ENCODE measurements at places on chromosomes 16 and 17.
A peak's percentile ranks its signal among the peaks of the same experiment; 100 is the strongest.

DNA sequence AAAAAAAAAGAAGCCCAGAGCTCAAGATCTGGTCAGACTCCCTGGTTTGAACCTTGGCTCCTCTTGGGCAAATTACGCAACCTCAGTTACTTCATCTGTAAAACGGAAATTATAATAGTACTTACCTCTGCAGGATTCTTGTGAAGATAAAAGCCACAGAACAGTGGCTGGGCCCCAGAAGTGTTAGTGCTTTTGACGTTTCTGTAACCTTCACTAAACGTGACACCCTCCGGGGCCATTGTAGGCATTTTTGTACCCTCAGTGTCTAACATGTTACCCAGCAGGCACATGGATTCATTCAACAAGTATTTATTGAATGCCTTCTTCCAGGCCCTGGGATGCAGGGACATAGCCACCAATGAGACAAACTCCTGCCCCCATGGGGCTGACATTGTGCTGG lies 58.0 kb downstream of the PITPNC1 start:
- no peak for DNase-seq

DNA sequence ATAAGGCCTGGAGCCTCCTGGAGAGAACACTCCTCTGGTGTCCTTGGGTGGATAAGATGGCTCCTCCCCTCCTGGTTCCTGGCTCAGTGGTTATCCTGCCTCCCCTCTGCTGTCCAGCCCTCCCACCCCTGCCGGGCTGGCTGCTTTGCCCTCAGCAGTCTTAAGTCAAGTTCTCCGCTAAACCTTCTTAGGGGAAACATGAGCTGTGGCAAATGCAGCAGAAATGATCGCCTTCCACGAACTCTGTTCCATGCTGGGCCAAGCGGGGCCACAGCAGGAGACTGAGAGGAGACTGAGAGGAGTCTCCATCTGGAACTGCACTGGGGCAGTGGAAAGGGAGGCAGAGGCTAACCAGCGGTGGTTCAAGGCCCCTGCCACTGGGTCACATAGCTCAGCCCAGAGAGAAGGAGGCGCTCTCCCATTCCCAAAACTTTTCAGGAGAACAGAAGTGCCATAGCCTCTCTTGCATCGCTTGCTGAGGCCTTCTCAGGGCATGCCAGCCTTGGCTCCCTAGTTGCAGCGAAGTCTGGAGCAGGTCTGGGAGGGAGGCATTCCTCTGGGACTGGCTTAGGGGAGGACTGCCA lies 26.9 kb downstream of the TNS4 start:
- DNase-seq = no peak

GRCh38 chr17:67575325-67575724 lies 142.4 kb upstream of the NOL11 start:
- DNase-seq = no peak

GRCh38 chr16:69176033-69176800 lies 10.7 kb upstream of the SNTB2 start:
- no peak for DNase-seq

- no peak for DNase-seq
These were observed 13.4 kb upstream of the CD300A start for GRCh38 chr17:74452841-74453661.

DNA sequence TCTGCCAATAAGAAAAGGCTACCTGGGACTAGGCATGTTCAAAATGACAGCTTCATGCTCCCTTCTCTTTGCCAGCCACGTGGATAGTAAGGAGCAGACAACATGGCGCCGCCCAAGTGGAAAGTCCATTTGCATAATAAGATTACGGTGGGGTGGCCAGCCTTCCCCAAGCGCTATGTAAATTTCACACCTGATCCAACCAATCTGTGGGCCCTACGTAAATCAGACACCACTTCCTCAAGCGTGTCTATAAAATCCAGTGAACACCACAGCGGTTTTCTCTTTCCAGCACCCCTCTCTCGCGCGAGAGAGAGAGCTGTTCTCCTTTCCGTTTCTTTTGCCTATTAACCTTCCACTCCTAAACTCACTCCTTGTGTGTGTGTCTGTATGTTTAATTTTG lies 140.3 kb upstream of the ERCC4 start:
- no peak for DNase-seq

DNA sequence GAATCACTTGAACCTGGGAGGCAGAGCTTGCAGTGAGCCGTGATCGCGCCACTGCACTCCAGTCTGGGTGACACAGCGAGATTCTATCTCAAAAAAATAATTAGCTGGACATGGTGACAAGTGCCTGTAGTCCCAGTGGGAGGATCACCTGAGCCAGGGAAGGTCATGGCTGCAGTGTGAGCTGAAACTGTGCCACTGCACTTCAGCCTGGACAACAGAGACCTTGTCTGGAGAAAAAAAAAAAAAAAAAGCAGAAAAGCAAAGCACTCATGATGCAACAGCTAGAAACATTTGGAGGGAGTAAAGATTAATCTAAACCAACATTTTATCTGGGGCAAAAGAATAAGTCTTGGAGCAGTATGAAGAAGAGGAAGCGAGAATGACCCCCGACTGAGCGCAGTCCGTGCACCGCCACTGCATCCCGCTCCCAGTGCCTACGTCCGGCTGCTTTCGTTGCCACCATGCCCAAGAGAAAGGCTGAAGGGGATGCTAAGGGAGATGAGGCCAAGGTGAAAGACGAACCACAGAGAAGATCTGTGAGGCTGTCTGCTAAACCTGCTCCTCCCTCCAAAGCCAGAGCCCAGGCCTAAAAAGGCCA lies 8.2 kb downstream of the PRPSAP1 start:
- DNase-seq = no peak

- DNase-seq = no peak
These were observed 96.3 kb upstream of the RCVRN start for GRCh38 chr17:10001306-10001873.

GRCh38 chr16:85888405-85889331 lies 10.3 kb upstream of the IRF8 start:
- peak; percentile 59 for DNase-seq

DNA sequence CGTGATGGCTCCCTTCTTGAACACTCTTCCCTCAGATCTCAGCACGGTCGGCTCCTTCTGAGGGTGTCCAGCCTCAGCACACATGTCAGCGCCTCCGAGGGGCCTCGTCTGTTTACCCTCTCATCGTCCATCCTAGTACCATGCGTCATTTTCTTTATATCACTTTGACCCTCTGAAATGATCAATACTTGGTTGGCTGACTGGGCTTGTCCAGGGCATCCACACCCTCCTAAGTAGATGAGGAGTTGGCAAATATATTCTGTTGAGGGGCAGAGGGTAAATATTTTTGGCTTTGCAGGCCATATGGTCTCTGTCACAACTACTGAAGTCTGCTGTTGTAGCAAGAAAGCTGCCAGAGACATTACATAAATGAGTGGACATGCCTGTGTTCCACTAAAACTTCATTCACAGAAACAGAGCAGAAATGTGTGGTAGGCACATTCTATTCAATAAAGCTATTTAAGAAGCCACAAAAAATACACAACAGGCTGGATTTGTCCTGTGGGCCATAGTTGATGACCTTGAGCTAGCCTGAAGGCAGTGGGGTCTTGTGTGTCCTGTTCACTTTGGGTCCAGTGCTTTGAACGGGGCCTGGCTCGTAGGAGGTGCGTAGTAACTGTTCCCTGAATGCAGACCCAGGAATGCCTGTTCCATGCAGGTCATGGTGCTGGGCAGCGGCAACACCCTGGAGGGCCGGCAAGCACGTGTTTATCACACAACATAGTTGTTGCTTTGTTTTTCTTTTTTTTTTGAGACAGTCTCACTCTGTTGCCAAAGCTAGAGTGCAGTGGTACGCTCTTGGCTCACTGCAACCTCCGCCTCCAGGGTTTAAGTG lies 185.8 kb downstream of the SNX29 start:
- no peak for DNase-seq

DNA sequence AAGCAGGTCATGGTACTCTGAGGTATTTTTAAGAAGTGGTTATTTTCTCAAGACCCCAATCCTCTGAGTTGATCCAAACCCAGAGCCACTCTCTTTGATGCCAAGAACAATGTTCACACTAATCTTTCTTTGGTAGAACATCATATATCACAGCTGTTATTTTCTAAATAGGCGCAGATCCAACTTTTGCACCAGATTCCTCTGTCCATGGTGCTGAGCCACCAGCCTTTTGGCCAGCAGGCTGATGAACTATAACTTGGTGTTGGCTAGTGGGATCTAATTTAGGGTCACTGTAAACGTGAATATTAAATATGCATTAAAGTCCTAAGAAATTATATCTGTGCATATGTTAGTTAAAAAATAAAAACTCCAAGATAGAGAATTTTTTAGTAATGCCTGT lies 7.0 kb upstream of the ZKSCAN2 start:
- no peak for DNase-seq

- DNase-seq = peak; percentile 65
These were observed 2.1 kb downstream of the SCARF1 start for GRCh38 chr17:1643293-1643998.

DNA sequence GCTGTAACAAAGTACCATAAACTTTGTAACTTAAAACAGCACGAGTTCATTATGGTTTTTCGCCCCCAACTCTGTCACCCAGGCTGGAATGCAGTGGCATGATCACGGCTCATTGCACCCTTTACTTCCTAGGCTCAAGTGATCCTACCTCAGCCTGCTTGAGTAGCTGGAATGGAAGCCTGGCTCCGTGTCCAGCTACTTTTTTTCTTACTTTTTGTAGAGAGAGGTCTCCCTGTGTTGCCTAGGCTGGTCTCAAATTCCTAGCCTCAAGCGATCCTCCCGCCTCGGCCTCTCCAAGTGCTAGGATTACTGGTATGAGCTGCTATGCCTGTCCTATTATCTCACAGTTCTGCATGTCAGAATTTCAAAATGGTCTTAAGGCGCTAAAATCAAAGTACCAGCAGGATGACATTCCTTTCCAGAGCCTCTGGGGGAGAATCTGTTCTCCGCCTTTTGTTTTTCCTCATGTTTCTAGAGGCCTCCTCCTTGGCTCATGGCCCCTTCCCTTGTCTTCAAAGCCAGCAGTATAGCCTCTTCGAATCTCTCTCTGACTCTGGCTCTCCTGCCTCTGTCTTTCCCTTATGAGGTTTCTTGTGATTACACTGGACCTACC lies 10.1 kb upstream of the PRM1 start:
- DNase-seq = no peak

DNA sequence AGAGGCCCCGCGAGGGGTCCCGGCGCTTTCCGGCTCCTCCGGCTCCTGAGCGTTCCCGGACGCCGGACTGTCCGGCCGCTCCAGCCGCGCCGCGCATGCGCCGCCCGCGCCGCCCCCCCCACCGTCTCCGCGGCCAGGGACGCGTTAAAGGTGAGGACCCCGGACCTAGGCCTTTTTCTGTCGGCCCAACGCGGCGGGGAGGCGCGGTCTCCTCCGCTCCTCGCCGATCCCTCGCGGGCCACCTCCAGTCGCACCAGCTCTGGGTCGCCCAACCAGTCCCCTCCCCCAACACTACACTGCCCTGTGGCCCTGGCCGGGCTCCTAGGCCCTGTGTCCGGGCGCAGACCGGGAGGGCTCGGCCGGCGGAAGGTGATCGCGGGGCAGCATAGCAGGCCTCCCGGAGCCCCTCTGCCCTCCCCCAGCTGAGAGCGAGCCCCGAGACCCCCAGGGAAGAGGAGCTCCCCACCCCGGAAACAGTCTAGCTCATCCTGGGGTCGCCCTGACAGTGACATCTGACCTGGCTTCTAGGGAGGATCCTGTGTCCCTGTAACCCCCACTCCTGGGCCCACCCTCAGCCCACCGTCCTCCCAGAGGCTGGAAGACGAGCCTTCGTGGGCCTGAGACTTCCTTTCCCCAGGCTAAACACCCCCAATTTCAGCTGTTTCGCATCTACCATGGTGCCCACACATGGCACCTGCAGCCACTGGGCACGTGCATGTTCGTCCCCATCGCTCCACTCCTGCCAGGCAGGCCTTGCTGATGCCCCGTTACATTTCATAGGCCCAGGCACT lies 14.7 kb upstream of the BCAR1 start:
- DNase-seq = peak; percentile 91

- no peak for DNase-seq
These were observed 176.1 kb downstream of the ABCC12 start for GRCh38 chr16:47979616-47980182.

GRCh38 chr16:21277927-21278706 lies at the start of gene CRYM:
Gene CRYM, minus strand, starts transcription at chr16:21278290. Its CDS starts 39 bp downstream, at chr16:21278251.
- no peak for DNase-seq

- no peak for DNase-seq
These were observed 314.9 kb downstream of the PMP22 start for GRCh38 chr17:14950216-14950615.

GRCh38 chr17:75834928-75835653 lies 9.1 kb downstream of the UNC13D start:
- no peak for DNase-seq

DNA sequence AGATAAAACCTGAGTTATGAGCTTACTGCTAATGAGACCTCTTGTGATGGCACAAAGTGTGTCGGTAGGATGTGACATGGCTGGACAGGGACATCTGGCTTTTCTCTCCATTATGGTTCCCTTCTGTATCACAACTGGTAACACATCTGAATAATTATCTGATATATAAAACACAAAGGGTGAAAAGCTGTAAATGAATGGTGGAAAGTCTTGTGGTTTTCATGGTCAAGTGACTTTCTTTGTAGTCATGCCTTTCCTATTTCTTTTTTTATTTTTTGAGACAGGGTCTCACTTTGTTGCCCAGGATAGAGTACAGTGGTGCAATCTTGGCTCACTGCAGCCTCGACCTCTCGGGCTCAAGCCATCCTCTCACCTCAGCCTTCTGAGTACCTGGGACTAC lies 35.3 kb upstream of the ZFHX3 start:
- DNase-seq = no peak

GRCh38 chr17:42917236-42917603 lies 16.6 kb downstream of the G6PC1 start:
- DNase-seq = no peak

GRCh38 chr17:15422392-15422965 lies 44.9 kb downstream of the CDRT4 start:
- no peak for DNase-seq

GRCh38 chr16:81779536-81780320 lies 637 bp downstream of the PLCG2 start:
- no peak for DNase-seq

- DNase-seq = no peak
These were observed 87.2 kb upstream of the TOX3 start for GRCh38 chr16:52634104-52634503.

DNA sequence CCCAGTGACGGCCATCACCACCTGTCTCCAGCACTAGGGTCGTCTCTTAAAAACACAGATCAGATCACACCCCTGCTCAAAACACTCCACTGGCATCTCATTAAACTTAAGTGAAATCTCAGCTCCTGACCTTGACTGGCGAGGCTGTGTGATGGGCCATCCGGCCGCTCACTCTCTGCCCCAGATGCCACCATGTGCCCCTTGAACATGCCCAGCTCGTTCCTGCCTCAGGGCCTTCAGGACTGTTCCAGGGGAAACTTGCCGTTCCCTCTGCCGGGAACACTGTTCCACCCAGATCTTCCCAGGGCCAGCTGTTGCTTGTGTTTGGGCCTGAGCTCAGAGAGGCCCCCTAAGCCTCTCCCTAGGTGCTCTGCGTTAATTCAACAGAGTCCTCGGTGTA lies 39.4 kb downstream of the RPH3AL start:
- DNase-seq = no peak

- no peak for DNase-seq
These were observed 122.3 kb downstream of the DYNLRB2 start for GRCh38 chr16:80663078-80663477.
